GM04503 (cell line): ENCODE measurements at places on chromosomes 5 and 9.

GRCh38 chr9:130191749-130192120, 19.5 kb downstream of the NCS1 start:
- DNase-seq, result no peak

- DNase-seq, result no peak
Observed at GRCh38 chr9:87040410-87041009, 93.2 kb upstream of the GAS1 start.

DNA sequence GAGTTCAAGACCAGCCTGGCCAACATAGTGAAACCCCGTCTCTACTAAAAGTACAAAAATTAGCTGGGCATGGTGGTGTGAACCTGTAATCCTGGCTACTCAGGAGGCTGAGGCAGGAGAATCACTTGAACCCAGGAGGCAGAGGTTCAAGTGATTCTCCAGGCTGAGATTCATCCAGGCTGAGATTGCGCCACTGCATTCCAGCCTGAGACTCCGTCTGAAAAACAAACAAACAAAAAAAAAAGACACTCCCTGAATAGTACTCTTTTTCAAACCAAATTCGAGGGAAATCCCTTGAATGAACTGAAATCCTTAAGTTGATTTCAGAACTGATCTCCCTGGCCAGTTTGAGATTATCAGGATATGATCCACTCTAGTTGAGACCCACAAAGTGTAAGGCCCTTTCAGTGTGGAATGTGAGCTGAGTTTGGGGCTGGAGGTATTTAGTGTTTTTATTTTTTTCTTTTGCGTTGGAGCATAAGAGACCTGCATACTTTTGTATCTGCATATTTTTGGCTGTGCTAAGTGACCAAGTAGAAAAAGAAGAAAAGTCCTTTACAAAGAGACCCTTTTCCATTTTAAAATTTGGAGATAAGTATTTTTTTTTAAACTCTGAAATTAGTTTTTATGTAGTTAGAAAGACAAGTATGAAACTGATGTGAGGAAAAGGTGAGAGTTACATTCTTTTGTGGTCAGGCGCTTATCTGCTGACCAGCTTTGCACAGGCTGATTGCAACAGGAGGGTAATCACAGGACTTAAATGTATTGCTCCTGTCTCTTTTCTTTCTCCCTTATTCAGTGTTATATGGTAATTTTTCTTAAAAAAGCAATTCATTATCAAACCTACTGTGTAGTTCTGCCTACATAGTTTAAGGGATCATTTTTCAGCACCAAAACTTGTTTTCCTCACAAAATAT, 42.9 kb downstream of the TMEFF1 start:
- DNase-seq, result no peak

GRCh38 chr5:3202570-3202969, 393.1 kb upstream of the IRX1 start:
- DNase-seq, result no peak

GRCh38 chr9:76090909-76091308, 200.4 kb downstream of the PCSK5 start:
- no peak for DNase-seq

GRCh38 chr5:61805101-61805500, 473.0 kb downstream of the ZSWIM6 start:
- peak; percentile 28 for DNase-seq

GRCh38 chr5:167939686-167940085, 351.8 kb upstream of the WWC1 start:
- DNase-seq, result no peak

DNA sequence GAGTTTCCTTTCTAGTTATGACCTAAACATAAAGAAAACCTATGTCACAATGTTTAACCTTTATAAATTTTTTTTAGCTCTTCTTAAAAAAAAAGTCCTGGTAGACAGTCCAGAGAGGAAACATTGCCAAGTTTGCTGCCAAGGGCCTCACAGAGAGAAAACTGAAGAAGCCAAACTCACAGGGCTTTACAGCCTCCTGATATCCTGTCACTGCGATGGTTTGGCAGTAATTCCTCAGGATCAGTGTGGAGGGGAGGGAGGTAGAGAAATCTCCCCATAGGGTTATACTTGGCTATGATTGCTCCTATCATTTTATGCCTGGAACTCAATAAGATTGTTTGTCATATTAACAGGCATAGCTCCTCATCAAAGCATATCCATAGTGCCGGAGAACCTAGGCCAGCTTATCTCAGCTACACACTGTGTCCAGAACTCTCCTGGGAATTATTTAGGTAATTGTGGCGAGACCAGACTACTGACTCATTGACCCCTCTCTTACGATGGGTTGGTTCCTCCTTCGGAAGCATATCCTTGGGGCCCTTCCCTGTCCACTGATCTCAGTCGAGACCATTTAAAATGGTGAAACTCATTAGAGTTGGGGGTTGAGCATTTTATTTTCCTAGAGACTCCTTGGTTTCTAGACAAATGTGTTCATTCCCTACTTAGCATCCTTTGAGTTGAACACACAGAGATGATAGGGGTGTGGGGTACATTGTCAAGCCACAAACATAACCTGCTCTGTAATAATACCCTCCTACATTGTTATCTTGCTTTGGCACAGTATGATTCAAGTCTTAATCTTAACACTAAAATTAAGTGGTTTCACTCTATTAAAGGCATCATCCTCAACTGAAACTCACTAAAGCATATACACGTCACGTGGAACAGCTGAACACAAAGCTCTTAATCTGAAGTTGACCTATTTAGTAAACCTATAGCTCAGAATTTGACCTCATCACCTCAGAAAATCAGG, 53.4 kb upstream of the TMC1 start:
- DNase-seq, result no peak

GRCh38 chr5:152070591-152070990, 145.9 kb upstream of the GLRA1 start:
- no peak for DNase-seq

GRCh38 chr5:169112016-169112415, 188.9 kb downstream of the SLIT3 start:
- DNase-seq, result no peak

GRCh38 chr9:117046666-117047327, 359.7 kb downstream of the TRIM32 start:
- DNase-seq, result no peak

GRCh38 chr9:134375430-134376385, 49.5 kb downstream of the RXRA start:
- DNase-seq, result no peak

GRCh38 chr5:100760688-100761087, 142.4 kb downstream of the ST8SIA4 start:
- no peak for DNase-seq

DNA sequence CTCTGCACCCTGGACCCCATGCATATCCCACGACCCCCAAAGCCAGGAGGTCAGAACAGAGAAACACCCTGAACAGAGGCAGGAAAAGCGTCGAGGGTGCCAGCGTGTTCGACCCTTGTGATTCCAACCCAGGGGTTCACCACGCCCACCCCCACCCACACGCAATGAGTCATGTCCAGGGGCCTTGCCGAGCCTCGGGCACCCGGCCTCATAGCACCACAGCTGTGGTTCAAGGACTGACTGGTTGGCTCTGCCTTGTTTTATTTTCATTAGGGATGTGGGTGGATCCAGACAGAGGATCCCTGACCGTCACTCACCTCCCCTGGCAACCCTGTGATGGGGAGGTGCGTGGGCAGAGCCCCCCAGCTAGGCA, 9.5 kb upstream of the QSOX2 start:
- DNase-seq, result no peak

DNA sequence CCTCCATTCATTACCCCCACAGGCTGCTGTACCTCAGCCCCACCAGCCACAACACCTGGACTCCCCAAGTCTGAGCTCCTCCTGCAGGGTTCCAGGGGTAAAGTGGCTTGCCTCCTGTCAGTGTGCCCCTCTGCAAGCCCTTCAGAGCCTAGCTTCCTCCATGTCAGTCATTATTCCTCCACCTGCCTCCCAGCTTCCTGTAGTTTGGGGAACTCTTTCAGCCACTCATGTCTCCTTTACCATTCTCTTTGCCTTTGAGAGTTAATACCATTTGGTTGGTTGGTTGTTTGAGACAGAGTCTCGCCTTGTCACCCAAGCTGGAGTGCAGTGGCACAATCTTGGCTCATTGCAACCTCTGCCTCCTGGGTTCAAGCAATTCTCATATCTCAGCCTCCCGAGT, 36.2 kb downstream of the IRF1 start:
- no peak for DNase-seq

DNA sequence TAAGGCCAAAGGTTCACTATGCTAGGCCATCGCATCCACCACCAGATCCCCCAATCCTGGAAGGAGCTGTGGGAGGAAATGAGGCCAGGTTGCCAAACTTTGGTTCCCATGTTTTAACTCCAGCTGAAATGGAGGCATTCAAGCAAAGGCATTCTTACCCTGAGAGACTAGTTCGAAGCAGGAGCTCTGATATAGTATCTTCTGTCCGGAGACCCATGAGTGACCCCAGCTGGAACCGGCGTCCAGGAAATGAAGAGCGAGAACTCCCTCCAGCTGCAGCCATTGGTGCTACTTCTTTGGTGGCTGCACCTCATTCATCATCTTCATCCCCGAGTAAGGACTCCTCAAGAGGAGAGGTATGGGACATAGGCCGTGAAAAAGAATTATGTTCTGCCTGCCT, 75.6 kb downstream of the GAPVD1 start:
- no peak for DNase-seq

DNA sequence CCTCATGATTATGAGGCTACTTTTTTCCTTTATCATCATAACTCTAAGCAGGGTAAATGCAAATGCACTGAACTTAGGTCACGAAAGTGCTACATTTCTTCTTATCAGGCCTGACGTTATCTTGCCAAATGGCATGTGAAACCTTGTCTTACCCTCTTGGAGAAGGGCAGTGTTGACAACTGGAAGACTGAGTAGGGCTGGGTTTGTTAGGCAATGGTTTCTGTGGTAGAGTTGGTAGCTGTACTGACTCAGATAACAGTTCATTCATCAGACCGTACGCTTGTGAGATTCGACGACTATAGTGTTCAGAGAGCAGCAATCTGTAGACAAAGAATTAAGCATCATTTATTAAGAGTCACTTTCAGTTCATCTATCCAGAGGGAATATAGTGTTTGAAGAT, 127.7 kb downstream of the CPLANE1 start:
- no peak for DNase-seq

DNA sequence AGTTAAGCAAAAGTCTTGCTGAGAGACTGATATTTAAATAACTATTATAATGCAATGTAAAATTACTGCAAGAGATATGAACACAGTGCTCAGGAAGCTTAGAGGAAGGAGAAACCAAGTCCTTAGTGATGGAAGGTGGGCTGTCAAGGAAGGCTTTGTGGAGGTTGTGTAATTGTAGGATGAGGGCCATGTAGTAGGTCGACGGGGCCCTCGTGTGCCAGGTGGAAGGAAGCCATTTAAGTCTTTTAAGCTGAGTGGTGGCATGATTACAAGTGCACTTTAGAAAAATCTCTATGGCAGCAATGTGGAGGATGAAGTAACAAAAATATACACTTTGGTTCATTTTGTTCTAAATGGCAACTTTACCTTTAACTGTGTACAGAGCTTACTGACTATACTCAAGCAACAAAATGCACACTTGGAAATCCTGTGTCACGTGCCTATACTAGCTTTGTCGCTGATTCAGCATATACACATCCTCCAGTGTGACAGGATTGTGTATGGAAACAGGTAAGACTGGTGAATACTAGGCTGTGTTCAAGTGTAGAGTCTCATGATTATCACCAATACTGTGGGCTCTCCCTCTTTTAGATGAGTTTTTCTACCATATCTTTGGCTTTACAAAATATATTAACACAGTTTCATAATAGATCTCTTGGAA, 78.6 kb downstream of the TMC1 start:
- no peak for DNase-seq

DNA sequence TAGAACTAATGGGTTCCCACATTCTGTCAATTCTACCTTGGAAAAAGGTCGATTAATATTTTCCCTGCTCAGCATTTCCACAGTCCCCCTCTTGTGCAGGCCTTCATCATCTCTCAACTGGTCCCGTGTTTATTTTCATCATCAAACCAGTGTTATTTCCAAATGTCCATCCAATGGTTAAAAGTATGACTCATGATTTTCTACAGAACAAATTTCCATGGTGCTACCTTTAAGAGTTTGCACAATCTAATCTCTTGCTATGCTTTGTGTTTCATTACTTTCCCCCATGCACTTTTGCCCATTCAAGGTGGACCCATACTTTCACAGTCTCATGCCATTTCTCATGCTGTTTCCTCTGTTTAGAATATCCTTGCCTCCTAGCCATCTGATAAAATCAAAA, 143.7 kb downstream of the CCDC192 start:
- DNase-seq, result no peak

GRCh38 chr9:35748242-35748857, 678 bp downstream of the GBA2 start:
- DNase-seq, result no peak

DNA sequence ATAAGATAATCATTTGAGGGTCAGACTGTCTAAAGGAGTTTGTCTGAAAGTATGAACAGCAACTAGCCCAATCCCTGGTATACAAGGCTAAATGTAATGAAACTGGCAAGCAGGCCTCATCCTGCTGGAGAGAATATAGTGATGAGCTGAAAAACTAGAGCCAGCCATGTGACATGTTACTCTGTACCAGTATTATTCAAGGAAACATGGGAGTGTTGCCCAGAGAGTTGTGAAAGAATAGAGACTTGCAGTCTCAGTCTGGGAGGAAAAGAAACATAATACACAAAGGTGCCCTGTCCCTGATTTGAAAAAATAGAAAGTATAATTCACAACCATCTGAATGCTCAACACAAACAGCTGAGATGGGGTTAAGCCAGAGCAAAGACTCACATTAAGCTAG, 37.9 kb upstream of the HTR1A start:
- DNase-seq, result no peak

DNA sequence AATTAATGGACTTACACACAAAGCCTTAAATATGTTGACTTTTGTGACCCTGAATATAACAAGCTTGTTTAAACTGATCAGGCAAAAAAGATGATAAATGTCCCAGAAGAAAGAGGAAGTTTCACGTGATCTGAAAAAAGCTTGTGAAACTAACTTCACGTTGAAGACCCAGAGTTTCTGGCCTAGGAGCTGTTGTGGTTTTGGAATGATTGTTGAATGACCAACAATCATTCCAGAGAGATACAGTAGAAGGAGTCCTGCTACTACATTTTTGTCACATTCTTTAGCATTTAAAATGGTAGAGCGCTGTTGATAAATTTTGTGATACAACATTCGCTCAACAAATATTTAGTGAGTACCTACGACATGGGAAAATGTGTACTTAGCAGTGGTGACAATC, 143.1 kb upstream of the FBN2 start:
- DNase-seq, result no peak

- DNase-seq, result no peak
Observed at GRCh38 chr9:6132650-6133049, 83.0 kb upstream of the IL33 start.
